ENCODE measurements at places on chromosomes 3 and 15.

GRCh38 chr3:141063831-141064230, 12.7 kb downstream of the SPSB4 start:
- DNase-seq: no peak

DNA sequence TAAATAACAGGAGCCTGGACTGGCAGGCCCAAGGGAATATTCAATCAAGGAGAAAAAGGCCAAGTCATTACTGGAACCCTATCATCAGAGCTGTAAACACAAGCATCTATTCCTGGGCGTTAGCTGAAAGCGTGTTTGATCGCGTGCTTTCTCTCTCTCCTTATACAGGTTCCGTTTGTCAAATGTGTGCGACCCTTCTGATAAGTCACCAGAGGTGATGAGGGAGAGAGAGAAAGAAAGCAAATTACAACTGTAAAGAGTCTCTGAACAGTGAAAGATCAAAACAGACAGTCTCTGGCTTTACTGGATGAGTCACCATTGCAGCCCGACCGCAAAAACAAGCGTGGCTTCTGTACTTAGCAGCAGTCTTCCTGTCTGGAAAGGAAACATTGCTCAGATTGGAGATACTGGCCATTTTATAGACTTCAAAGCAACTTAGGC, 39.5 kb upstream of the TPRG1 start:
- peak; percentile 18 for DNase-seq

GRCh38 chr3:89098173-89098572, 9.2 kb upstream of the EPHA3 start:
- DNase-seq: no peak

DNA sequence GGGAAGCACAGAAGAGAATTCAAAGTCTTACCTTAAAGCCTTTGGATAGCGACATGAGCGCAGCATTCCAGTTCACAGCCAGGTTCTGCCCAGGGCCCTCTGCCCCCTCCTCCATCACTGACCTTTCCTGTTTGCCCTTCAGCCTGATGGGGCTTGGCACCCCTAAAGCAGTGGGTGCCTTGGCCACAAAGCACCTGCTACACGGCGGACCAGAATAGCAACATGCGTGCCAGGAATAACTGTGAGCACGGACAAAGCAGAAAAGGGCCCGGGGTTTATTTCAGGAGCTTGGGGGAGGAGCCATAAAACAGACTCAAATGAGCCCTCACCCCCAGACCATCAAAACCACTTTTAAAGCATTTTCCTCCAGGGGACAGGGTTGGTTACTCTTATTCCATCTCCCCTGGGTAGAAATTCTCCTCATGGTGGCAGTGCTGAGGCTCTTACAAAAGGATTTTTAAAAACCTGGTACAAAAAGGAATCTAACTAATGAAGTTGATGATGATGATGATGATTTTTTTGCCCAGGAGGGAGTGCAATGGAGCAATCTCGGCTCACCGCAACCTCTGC, 135.4 kb downstream of the KLF13 start:
- no peak for DNase-seq

- DNase-seq: no peak
Measured at GRCh38 chr15:26869628-26870027, 2.8 kb downstream of the GABRA5 start.

- DNase-seq: no peak
Measured at GRCh38 chr3:49198611-49199230, 27.3 kb downstream of the KLHDC8B start.

GRCh38 chr3:137770835-137771399, 6.8 kb downstream of the SOX14 start:
- DNase-seq: no peak

DNA sequence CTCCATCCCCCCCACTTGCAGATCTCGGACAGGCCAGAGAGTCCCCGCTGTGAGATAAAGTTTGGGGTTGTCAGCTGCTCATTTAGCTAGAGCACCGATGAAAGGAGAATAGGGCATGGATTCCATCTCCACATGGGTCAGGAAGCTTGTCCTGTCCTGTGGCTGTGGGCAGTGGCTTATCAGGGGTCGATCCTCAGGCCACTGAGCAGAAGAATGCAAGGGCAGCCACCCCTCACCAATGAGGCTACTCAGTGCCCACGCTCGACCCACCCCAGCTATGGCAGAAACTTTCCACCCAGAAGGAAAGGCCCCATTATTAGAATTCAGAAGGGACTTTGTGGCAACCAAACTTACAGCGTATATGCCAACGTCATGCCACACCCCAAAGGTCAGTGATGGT, 43.3 kb downstream of the CPN2 start:
- DNase-seq: no peak

GRCh38 chr15:82146990-82147461, 101.2 kb upstream of the MEX3B start:
- DNase-seq: no peak
